ENCODE measurements at places on chromosomes 1 and 21.
A peak's percentile ranks its signal among the peaks of the same experiment; 100 is the strongest.

GRCh38 chr1:232551386-232551785 is 78.5 kb downstream of the SIPA1L2 start:
- DNase-seq: no peak

DNA sequence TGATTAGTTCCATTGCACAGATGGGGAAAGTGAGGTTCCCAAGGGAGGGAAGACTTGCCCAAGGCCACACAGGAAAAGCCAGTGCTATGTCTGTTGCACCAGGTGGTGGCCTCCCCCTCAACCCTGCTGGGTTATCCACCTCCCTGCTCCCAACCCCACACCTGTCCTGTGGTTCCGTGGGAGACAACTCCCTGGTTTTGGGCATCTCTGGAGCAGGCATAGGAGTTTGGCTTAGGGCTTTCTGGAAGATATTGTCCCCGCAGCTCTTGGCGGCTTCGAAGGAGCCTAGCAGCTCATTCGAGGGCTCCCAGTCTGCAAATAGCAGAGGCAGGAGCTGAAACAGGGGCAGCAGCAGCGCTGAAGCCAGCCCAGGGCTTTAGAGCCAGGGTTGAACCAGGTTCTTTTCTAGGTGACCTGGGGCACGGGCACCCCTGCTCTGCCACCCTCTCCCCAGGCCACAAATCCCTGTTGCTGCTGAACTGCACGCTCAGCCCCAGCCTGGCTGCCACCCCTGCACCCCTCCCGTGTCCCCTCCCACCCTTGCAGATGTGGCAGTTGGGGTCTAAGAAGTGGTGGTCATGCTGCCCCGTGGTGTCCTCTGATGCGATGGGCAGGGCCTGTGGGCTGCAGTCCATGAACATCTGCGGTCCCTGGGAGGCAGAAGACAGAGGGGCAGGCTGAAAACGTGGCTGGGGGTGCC is 22.1 kb downstream of the SPOCD1 start:
- no peak for DNase-seq

GRCh38 chr1:66372522-66373101 is 161.3 kb upstream of the SGIP1 start:
- DNase-seq: no peak

DNA sequence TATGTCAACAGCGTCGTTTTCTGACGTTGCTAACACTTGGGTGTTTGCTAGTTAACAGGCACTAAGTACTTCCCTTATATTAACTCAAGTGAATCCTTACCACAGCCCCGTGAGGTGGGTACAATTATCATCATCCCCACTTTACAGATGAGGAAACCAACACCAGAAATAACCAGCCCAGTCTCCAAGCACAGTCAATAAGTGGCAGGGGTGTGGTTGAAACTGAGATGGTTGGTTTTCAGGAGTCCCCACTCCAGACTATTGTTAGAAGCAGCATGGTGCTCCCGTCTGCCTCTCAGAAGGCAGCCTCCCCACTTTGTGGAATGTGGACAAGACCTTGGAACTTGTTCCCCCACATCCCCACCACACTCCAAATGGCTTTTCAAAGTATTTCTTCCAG is 45.7 kb upstream of the ACOT11 start:
- DNase-seq: no peak

- no peak for DNase-seq
Observed at GRCh38 chr1:71351438-71351837, 270.6 kb upstream of the ZRANB2 start.

DNA sequence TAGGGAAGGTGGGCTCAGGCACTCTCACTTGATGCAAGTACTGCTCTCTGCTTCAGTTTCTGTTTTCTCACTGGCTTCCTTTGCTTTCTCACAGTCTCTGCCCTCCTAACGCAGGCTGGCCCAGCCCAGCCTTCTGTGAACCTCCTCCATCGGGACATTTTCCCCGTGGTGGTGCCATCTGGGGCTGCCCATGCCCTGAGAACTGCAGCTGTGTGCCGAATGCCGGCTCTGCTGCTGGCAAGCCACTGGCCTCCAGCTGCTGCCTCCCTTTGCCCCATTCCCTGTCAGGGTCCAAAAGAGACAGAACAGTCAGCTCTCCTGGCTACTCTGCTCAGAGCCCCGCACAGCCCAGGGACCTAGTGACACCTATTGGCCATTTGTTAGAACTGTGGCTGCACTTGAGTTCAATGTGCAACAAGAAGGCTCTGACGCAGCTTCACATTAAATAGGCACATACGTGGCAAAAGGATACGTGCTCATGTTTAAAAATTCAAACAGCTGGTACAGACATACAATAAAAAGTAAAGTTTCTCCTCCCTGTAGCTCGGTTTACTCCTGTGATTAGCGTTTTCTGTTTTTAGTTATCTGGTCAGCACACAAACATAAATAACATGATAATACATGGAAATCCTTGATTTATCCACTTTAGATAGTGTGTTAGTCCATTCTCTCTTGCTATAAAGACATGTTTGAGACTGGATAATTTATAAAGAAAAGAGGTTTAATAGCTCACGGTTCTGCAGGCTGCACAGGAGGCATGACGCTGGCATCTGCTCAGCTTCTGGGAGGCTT is 46.6 kb downstream of the FCRL5 start:
- no peak for DNase-seq

DNA sequence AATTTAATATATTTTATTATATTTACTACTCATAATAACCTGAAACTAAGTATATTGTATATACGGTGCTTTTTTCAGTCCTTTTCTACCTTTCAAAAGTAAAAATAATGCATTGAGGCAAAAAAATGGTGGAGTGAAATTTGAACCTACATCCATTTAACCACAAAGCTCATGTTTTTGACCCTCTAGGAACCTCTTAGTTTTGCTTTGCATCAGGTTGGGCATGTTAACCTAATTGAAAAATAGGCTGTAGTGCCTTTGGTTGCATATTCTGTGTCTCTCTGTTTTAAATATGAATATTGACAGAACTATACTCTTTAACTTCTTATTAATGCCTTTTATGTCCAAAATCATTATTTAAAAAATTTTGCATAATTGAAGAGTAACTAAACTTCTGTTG is 3.8 kb downstream of the SGIP1 start:
- no peak for DNase-seq

DNA sequence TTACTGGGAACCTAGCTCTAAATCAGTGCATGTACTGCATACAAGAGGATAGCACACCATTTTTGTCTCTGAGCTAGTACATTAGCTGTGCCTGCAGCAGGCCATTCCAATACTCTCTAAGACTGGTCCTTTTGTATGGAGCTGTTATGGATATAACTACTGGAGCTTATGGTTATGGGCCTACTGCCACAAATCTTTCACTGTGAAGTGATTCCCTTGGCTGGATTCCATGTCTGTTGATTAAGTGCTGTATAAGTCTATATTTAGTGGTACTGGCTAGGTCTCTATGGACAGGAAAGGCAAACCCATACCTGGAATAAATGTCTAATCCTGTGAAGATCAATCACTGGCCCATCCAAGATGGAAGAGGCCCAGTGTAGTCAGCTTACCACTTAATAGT is 12.0 kb downstream of the ZFYVE9 start:
- DNase-seq: no peak

GRCh38 chr1:63662056-63662836 is 69.0 kb downstream of the PGM1 start:
- DNase-seq: peak; percentile 42

GRCh38 chr1:186060226-186060625 is 314.8 kb downstream of the TPR start:
- DNase-seq: no peak

GRCh38 chr1:163692266-163692665 is 370.5 kb downstream of the NUF2 start:
- DNase-seq: no peak

DNA sequence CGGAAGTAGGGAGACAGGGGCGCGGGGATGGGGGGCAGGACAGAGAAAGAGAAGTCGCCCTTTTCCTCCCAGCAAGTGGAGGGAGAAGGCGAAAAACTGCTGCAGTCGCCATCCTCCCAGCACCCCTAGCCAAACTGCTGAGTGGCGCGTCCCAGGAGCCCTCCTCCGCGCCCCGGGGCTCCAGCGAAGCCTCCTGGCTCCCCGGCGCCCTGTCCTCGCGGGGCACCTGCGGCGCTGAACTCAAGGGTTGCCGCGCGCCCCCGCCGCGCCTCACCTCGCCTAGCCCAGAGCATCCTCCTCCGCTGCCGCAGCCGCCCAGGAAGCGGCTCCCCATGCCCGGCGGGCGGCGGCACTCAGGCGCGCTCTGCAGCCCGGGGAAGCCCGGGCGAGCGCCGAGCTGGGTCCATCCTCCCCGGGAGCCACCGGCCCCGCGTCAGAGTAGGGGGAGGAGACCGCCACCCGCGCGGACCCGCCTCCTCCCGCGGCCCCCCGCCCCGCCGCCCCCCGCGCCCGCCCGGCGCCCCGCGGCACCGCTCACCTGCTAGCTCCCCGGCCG is at the start of gene DAB1:
Gene DAB1 (minus strand): TSS at position 405 of the 556 bp plus-strand sequence. CDS start 133,030 bp downstream, outside the sequence.
- no peak for DNase-seq

DNA sequence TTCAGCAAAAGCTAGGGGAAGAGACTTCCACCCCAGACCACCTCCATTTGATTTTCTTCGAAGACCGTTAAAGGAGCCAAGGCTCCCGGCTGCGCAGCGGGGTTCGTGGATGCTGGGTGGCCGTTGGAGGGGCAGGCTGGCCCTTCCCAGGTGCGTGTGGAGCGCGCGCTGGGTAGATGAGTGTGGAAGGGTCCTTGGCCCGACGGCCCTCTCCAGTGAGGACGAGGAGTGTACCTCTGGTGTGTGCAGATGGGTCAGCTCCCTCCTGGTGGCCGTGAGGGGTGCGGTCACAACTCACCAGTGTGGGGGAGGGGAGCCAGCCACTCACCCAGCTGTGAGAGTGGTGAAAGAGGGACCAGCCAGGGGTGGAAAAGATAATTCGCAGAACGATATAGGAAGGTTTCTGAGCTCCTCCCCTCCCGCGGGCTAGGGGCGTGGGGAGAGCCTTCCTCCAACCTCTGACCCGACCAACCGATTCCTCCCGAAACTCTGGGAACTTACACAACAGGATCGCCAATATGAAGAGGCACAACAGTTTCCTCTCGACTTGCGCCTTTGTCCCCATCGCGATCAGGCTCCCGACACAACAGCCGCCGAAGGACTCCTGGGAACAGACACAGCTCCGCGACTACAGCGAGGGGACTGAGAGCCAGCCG is at the start of gene F11R:
Gene F11R (minus strand): TSS at position 644 of the 656 bp plus-strand sequence. CDS start 79 bp downstream, at position 565.
- DNase-seq: peak; percentile 35

DNA sequence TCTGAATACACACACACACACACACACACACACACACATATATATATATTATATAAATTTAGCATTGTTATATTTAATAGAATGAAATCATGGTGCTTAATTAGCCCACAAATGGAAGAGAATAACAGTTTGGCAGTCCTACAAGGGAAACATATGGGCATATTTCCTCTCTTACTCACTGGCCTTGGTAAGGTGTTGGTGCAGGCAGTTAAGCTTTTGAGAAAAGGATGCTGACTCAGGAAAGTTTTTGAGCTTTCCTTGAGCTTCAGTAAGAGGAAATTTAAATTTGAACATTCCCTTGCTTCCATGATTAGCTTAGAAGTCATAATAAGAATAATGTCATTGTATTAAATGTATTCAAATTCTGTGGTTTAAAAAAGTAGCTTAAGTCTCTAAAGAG is 37.0 kb upstream of the B3GALT5 start:
- no peak for DNase-seq

DNA sequence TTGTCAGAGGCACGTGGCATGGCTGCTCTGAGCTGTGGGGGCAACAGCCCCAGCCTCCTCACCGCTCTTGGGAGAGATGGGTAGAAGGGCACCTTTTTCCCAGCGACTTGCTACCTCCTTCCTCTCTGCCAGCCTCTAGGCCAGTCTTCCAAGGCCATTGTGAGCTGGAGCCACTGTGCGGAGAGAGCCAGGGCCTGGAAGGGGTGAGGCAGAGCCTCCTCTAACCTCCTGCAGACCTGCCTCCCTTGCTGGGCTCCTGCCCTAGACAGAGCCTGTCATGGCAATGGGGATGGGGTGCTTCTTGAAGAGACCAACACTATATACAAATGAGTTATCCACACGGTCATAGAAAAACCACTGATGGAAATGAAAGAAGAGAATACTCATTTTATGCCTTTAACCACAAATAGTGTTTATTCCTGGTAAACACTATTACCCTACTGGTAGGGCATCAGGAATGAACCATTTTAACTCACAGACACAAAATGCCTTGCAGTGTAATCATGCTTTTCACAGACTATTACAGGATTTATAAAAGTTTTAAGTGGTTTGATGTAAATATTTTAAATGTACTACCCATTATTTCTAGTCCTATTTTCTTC is 5.0 kb upstream of the IGFN1 start:
- no peak for DNase-seq

DNA sequence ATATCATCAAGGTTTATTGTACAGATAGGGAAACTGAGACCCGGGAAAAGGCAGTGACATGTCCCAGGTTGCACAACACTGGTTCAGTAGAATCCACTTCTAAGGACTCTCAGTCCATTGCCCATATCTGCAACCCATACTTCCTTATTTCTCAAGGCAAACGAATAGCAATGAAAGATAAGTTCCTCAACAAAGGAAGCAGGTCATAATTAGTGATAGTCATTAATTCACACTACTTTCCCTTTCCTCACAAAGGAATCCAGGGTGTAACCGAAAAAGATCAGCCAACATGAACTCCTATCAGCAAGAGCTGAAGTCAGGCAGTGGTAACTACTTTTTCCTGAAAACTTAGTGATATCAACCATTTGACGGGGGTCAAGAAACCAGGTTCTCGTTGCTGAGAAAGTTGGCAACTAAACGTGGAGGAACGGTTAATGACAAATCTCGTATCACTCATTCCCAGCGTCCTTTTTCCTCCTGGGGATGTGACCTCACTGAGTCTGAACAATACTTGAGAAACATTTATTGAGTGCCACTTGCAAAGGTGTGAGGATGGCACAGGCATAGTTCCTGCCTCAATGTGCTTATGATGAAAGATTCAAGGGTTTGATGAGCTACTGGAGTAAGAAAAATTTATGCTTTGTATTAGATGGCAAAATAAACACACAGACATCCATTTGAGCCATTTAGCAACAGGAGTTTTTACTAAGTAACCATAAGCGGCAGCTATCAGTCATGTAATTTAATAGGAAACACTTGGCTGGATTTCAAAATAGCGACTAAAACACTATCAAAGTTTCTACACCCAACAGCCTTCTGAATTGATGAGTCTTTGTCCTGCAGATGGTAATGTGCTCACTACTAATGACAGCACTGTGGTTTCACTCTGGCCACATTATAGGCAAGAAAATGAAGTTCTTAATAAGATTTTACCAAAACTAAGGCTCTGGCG is 82.3 kb downstream of the PLPP3 start:
- no peak for DNase-seq

DNA sequence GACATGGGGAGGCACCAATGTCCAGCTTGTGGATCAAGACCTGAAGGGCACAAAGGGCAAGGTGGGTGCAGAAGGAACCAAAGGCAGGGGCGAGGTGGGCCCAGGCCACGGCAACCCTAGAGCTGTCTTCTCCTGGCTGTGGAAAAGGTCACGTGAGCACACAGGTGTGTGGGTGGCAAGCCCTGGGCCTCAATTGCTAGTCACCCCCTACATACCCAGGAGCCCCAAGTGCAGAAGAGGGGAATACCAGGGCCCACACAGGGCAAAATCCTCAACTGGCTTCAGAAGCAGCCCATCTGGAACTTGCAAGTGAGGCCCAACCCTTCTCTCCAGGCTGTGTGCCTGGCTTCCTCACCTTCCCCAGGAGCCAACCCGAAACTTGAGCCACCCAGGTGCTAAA is 25.6 kb downstream of the ZBTB17 start:
- DNase-seq: no peak

All from heart left ventricle (tissue), 16 donors.